Small intestine (tissue), 16 donors: ENCODE measurements at places on chromosomes 1 and 21. TPM values are rescaled to one million over a fixed set of nuclear protein-coding genes. Genes with fewer than 3 reads are reported as not detected.
A peak's percentile ranks its signal among the peaks of the same experiment; 100 is the strongest.

DNA sequence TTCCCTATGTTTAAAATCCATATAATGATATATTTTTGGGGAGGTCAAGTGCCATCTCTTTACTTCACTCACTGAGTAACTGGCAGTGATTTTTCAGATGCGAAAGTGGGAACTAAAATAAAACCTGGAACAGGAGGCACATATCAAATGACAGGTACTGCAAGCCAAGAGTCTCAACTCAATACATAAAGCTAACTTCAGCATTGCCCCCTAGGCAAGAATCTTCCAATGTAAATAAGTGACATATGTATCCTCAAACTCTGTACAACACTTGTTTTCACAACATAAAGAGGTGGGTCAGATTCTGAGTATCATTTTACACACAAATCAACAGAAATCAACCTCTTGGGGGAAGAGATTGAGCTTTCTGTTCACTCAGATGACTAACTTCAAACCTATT is 18.1 kb downstream of the DCAF8 start:
- no peak overlapping the region for H3K27ac ChIP-seq
- no peak overlapping the region for H3K4me3 ChIP-seq
- DNase-seq: no peak

- no peaks in the 10 kb centered on the region for H3K36me3 ChIP-seq
- H3K4me1 ChIP-seq: peaks cover 4% of the 10 kb centered on the region
These were observed 354.1 kb upstream of the B3GALT2 start for GRCh38 chr1:193540511-193540910.

GRCh38 chr21:37711836-37712568 is 204.3 kb downstream of the KCNJ6 start:
- no peak overlapping the region for H3K4me3 ChIP-seq
- H3K27me3 ChIP-seq: no peaks in the 10 kb centered on the region
- DNase-seq: peak; percentile 67
- no peaks in the 10 kb centered on the region for H3K4me1 ChIP-seq
- H3K36me3 ChIP-seq: no peaks in the 10 kb centered on the region
- no peak overlapping the region for H3K27ac ChIP-seq

- no peak overlapping the region for H3K27ac ChIP-seq
- peaks cover 6% of the 10 kb centered on the region for H3K4me1 ChIP-seq
- H3K36me3 ChIP-seq: peaks cover 20% of the 10 kb centered on the region
- H3K27me3 ChIP-seq: no peaks in the 10 kb centered on the region
- DNase-seq: no peak
- no peak overlapping the region for H3K4me3 ChIP-seq
These were observed 1.2 kb upstream of the C1orf54 start for GRCh38 chr1:150271291-150271959.

DNA sequence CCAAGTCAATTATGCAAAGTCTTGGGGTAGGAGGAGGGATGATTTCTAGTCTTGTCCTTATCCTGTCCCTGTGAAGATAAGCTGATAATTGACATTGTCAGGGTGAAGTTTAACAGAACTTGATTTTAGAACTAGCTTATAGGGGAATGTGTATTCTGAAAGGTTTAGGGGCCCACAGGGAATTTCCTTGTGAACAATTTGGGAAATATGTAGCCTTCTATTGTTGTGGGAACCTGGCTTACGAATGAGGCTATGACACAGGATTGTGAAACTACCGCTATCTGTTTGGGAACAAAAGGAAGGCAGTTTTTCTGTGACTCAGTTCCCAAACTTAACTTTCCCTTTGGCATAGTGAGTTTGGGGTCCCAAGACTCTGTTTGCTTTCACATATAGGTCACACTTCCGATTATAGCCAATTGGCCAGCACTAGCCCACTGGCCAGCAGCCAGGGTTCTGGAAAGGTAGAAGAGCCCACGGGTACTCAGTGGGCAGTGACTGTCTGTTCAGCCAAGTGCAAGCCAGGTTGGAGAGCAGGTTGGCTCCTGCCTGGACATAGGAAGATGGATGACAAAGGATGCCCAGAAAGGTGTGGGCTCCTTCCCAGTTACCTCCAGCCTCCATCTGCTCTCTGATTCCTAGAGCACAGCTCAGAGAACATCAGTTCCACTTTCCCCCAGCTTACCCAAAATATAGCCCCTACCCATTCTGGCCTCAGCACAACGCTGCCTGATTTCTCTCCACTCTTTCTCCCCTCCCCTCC is 35.5 kb downstream of the H3-3A start:
- DNase-seq: no peak
- no peaks in the 10 kb centered on the region for H3K27me3 ChIP-seq
- H3K36me3 ChIP-seq: no peaks in the 10 kb centered on the region
- H3K4me3 ChIP-seq: no peak overlapping the region
- H3K27ac ChIP-seq: no peak overlapping the region

DNA sequence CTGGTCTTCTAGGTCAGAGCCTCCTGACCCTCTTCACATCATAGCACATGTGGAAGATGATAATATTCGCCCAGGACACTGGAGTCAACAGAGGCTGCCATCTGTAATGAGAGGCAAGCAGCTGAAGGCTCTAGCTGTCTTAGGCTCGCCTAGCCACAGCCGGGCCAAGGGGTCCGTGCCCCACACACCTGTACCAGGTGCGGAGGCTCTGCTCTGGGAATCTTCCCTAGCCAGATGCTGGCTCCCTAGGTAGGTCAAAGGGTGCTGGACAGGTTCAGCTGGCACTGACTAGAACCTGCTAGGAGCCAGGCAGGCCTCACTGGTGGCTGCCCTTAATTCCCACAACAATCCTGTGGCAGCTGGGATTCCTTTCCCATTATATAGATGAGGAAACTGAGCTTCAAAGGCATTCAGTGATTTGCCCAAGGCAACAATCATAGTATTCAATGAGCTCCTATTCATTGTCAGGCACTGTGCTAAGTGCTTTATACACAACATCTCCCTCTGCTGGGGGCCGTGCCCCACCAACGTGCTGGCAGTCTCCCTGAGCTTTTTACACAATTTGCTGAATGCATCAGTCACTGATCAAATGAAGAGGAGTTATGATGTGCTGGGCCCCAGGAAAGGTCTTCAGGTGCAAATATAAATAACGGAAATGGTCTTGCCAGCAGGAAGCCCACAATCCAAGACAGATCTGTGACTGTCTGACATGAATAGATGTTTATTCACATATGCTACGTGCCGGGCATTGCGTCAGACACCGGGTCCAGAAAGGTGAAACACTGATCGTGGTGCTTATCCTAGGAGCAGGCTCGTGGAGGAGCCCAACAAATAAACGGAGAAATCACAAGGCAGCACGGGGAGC is 58.0 kb downstream of the DDX20 start:
- no peak for DNase-seq
- H3K4me3 ChIP-seq: no peak overlapping the region
- no peak overlapping the region for H3K27ac ChIP-seq
- H3K27me3 ChIP-seq: no peaks in the 10 kb centered on the region
- H3K36me3 ChIP-seq: no peaks in the 10 kb centered on the region

DNA sequence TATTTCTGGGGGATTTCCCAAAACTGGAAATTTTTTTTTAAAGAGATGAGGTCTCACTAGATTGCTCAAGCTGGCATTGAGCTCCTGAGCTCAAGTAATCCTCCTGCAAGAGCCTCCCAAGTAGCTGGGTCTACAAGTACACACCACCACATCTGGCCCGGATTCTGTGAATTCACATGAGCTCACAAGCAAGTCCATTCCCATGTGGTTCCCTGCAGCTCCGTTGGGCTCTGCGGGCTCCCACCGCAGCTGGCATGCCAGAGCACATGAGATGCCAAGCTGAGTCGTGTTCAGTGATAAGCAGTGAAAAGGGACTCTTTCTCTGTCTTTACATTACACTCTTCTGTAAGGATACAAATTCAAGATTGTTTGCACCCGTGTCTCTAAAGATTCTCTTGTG is 21.9 kb upstream of the TTF2 start:
- no peak overlapping the region for H3K4me3 ChIP-seq
- H3K27ac ChIP-seq: no peak overlapping the region
- no peaks in the 10 kb centered on the region for H3K4me1 ChIP-seq
- no peak for DNase-seq

GRCh38 chr1:47656719-47657685 is 219.2 kb downstream of the FOXD2 start:
- peak overlapping the region; percentile 15 for H3K27ac ChIP-seq
- no peaks in the 10 kb centered on the region for H3K4me1 ChIP-seq
- DNase-seq: no peak
- no peak overlapping the region for H3K4me3 ChIP-seq
- H3K27me3 ChIP-seq: no peaks in the 10 kb centered on the region
- no peaks in the 10 kb centered on the region for H3K36me3 ChIP-seq

- no peak overlapping the region for H3K27ac ChIP-seq
- H3K36me3 ChIP-seq: no peaks in the 10 kb centered on the region
- no peak for DNase-seq
- no peaks in the 10 kb centered on the region for H3K4me1 ChIP-seq
- no peak overlapping the region for H3K4me3 ChIP-seq
- no peaks in the 10 kb centered on the region for H3K27me3 ChIP-seq
These were observed 36.5 kb upstream of the LHX8 start for GRCh38 chr1:75097654-75098053.

GRCh38 chr1:32068957-32069588 is 3.7 kb upstream of the TMEM39B start:
- no peaks in the 10 kb centered on the region for H3K27me3 ChIP-seq
- H3K4me1 ChIP-seq: peaks cover 3% of the 10 kb centered on the region
- H3K4me3 ChIP-seq: no peak overlapping the region
- H3K27ac ChIP-seq: no peak overlapping the region
- no peaks in the 10 kb centered on the region for H3K36me3 ChIP-seq

DNA sequence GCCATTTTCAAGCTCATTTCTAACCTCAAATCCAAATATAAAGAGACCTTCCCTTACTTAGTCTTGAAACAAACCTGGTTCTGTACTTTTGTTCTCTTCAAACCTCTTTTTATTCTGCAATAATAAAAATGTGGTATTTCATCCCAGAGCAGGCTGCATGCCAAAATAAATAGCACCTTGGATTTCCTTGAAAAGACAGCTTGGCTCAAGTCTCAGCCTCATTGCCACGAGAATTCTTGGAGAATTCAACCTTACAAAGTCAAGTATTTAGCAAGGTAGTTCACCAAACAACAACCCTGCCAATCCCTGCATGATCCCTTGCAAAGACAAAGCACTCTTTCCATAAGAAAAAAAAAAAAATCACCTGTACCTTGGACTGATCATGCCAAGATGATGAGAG is 33.8 kb downstream of the KANK4 start:
- no peaks in the 10 kb centered on the region for H3K27me3 ChIP-seq
- no peak overlapping the region for H3K27ac ChIP-seq
- no peak overlapping the region for H3K4me3 ChIP-seq
- H3K36me3 ChIP-seq: no peaks in the 10 kb centered on the region
- no peak for DNase-seq

- no peak for DNase-seq
- H3K4me3 ChIP-seq: no peak overlapping the region
- no peaks in the 10 kb centered on the region for H3K36me3 ChIP-seq
These were observed 9.6 kb upstream of the RGS1 start for GRCh38 chr1:192565946-192566345.

GRCh38 chr1:38677311-38677710 is 182.3 kb downstream of the RRAGC start:
- DNase-seq: no peak
- no peaks in the 10 kb centered on the region for H3K27me3 ChIP-seq
- H3K4me1 ChIP-seq: no peaks in the 10 kb centered on the region

- no peaks in the 10 kb centered on the region for H3K4me1 ChIP-seq
- H3K36me3 ChIP-seq: no peaks in the 10 kb centered on the region
- no peak overlapping the region for H3K27ac ChIP-seq
These were observed 39.1 kb upstream of the FOXO6 start for GRCh38 chr1:41322101-41322661.

- no peaks in the 10 kb centered on the region for H3K4me1 ChIP-seq
- no peak overlapping the region for H3K27ac ChIP-seq
- peak; percentile 51 for DNase-seq
- no peaks in the 10 kb centered on the region for H3K36me3 ChIP-seq
- no peaks in the 10 kb centered on the region for H3K27me3 ChIP-seq
These were observed 24.2 kb upstream of the ATP6V1G3 start for GRCh38 chr1:198564716-198565115.

GRCh38 chr1:96559181-96559580 is 162.4 kb upstream of the PTBP2 start:
- H3K27me3 ChIP-seq: no peaks in the 10 kb centered on the region
- no peaks in the 10 kb centered on the region for H3K36me3 ChIP-seq
- no peak overlapping the region for H3K4me3 ChIP-seq
- no peak for DNase-seq

DNA sequence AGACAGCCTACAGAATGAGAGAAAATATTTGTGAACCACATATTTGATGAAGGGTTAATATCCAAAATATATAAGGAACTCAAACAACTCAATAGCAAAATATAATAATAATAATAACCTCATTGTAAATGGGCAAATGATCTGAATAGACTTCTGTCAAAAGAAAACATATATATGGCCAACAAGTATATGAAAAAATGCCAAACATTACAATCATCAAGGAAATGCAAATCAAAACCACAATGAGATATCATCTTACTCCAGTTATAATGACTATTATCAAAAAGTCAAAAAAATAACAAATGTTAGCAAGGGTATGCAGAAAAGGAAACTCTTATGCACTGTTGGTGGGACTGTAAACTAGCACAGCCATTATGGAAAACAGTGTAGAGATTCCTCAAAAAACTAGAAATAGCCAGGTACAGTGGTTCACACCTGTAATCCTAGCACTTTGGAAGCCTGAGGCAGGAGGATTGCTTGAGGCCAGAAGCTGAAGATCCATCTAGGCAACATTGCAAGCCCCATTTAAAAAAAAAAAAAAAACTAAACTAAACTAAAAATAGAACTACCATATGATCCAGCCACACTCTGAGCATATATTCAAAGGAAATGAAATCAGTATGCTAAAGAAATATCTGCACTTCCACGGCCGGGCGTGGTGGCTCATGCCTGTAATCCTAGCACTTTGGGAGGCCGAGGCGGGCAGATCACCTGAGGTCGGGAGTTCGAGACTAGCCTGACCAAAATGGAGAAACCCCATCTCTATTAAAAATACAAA is 17.3 kb upstream of the TRIM67 start:
- DNase-seq: no peak
- no peaks in the 10 kb centered on the region for H3K4me1 ChIP-seq
- no peaks in the 10 kb centered on the region for H3K27me3 ChIP-seq
- H3K4me3 ChIP-seq: no peak overlapping the region

DNA sequence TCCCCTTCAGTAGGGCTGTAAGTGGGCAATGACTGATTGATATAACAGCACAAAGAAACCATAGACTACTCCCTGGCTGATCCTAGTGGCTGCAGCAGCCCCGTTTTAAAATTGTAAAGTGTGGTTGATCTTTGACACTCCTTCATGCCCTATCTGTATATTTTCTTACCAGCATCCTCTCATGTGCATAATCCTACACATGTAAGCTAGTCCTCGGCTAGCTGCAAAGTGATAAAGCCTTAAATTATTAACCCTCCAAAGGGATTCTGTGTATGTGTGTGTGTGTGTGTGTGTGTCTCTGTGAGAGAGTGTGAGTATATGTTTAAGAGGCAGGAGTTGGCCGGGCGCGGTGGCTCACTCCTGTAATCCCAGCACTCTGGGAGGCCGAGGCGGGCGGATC is 30.8 kb upstream of the CDC14A start:
- H3K36me3 ChIP-seq: no peaks in the 10 kb centered on the region
- DNase-seq: peak; percentile 48
- peaks cover 23% of the 10 kb centered on the region for H3K4me1 ChIP-seq

GRCh38 chr1:69121723-69122122 is 446.0 kb upstream of the LRRC7 start:
- no peaks in the 10 kb centered on the region for H3K27me3 ChIP-seq
- H3K4me3 ChIP-seq: no peak overlapping the region
- no peak for DNase-seq
- H3K27ac ChIP-seq: no peak overlapping the region
- H3K4me1 ChIP-seq: no peaks in the 10 kb centered on the region

RGS4 gene
- 1.1 TPM for polyA plus RNA-seq

LBR gene
- 7.3 TPM for polyA plus RNA-seq

ELAVL4 gene
- 7.5 TPM for polyA plus RNA-seq

CLIC6 gene
- 0.81 TPM for polyA plus RNA-seq

TMEM82 gene
- 27.0 TPM for polyA plus RNA-seq

ST6GALNAC5 gene
- polyA plus RNA-seq: not detected

CCDC27 gene
- polyA plus RNA-seq: 0.27 TPM

OR2T33 gene
- polyA plus RNA-seq: not detected

HSF2BP gene
- 0.49 TPM for polyA plus RNA-seq
